Activated CD4-positive, alpha-beta T cell treated with anti-CD3 and anti-CD28 coated beads, Interleukin-2, amount 10 ng/mL, durations not matched to agents 7 days and 5 days (primary cell): ENCODE measurements at places on chromosomes 3 and 15.

GRCh38 chr15:84081391-84082168 is 154.0 kb upstream of the GOLGA6L4 start:
- no peak for DNase-seq

GRCh38 chr15:77898811-77899730 is 178.4 kb downstream of the TBC1D2B start:
- DNase-seq, result no peak

DNA sequence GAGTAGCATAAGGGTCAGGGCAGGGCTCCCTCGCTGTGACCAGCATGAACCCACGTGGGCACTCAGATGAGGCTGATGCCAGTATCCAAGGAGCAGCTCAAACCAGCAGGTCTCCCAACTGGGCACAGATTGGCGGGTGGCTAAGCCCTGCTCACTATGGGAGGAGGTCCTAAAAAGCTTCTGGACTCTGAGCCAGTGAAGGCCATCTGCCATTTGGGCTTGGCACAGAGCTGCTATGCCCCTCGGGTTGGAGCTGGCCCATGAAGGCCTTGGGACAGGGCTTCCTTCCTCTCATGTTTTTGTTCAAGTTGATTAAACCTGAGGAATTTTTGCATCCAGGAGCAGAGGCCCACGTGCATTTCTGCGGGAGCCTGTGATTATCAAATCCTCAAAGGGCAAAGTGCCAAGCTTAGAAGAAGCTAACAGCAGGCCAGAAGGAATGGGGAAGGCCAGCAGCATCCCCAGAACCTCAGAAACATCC is 4.3 kb upstream of the STRA6 start:
- no peak for DNase-seq

DNA sequence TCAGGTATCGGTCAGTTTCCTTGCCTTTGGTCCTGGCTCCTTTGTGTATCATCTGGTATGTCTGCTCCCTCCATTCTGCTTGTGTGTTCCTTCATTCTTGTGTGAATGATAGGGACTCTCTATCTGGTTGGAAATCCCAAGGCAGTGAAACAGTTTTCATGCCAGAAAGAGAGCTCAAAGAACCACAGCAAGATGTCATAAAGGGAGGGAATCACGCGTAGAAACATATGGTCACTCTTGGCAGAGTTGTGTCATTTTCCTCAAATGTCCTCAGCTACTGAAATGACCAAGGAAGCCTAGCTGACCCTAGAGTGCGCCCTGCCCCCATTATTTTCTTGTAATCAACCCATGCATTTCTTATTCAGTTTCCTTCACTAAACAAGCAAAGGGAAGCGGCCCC is 48.0 kb downstream of the RASGRP1 start:
- no peak for DNase-seq

GRCh38 chr3:166734734-166735133 is 645.4 kb downstream of the ZBBX start:
- no peak for DNase-seq

DNA sequence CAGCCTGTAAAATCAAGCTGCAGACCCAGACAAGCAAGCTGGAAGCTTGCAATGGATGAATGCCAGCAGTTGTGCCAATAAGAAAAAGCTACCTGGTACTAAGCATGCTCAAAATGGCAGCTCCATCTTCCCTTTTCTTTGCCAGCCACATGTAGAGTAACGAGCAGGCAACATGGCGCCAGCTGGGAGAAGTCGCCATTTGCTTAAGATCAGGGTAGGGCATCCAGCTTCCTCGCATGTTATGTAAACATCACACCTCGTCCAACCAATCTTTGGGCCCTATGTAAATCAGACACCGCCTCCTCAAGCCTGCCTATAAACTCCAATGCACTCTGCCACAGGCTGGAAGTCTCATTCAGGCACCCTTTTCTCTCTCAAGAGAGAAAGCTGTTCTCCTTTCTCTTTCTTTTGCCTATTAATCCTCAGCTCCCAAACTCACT is 973.9 kb downstream of the FHIT start:
- DNase-seq, result no peak

DNA sequence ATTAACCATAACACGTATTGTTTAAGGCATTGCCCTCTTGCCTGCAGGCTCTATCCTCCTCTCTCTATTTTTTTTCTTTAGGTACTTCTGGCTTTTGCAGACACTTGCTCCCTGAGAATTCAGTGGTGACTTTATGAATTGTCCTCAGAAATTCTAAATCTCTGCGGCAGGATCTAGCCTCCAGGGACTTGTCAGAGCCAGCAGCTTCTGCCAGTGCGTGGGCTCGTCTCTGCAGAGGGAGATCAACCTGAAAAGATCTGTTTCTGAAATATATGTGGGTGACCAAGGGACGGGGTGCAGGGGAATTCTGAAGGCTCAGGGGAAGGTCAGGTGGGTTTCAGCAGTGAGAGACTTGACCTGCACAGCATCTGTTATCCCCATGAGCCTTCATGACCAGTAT is 326.1 kb upstream of the LRRFIP2 start:
- no peak for DNase-seq

- DNase-seq, result no peak
Observed at GRCh38 chr3:194983620-194984019, 287.3 kb downstream of the XXYLT1 start.

DNA sequence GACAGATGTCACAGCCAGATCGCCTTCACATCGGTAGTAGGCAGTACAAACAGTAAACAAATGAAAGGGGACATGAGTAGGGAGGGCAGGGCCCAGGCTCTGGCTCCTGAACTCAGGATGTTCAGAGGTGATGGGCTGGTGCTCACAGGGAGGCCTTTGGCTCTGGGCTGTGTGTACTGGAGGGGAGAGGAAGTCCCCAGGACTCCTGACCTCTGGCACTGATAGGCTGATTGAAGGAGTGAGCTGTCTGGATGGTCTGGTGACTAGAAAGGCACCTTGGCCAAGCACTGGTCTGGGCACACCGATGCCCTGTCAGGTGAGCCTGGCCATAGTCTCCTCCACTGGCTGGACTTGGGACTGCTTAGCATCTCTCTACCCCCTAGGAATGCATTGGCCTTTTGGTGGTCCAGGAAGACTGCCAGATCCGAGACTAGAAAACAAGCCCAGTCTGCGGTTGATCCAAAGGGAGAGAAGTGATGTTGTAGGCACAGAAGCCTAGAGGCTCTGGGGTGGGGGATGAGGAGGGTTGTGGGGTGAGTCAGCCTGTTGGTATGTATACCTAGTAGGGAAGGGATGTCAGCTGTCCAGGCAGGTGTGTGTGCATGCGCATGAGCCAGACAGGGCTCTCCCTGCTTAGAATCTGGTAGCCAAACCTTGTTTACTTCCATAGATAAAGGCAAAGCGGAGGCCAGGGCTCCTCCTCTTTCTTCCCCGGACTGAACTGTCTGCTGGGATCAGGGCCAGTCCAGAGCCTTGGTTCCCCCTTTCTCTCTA is 1.9 kb downstream of the SPINT1 start:
- DNase-seq, result no peak

GRCh38 chr3:131586277-131586676 is 83.5 kb upstream of the MRPL3 start:
- no peak for DNase-seq

- no peak for DNase-seq
Observed at GRCh38 chr3:43302116-43302880, 16.0 kb downstream of the SNRK start.

GRCh38 chr3:159032311-159032710 is 230.5 kb downstream of the MFSD1 start:
- DNase-seq, result no peak
